ENCODE measurements at places on chromosomes 2 and 18.

- DNase-seq = no peak
Measured at GRCh38 chr2:13021470-13021957, 304.8 kb downstream of the TRIB2 start.

DNA sequence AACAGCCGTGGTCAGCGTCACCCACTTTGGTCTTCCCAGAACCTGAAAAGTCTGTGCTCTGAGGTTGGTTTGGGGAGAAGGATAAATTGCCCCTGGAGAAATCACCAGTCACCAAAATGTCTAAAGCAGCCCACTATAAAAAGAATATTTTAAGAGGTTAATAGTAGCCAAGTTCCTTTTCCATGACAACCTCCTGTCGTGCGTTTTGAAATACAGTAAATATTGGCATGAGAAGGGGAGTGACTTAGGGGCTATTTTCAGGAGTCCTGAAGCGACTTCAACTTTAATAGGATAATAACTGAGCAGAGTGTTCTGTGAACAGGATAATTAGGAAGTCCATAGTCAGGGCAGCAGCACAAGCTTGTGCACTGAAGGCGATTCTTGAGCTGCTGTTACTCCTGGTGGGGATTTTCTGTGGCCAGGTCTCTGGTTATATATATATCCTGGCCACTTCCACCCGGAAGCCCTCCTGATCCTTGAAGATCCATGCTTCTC, 49.3 kb downstream of the RNF144A start:
- no peak for DNase-seq

DNA sequence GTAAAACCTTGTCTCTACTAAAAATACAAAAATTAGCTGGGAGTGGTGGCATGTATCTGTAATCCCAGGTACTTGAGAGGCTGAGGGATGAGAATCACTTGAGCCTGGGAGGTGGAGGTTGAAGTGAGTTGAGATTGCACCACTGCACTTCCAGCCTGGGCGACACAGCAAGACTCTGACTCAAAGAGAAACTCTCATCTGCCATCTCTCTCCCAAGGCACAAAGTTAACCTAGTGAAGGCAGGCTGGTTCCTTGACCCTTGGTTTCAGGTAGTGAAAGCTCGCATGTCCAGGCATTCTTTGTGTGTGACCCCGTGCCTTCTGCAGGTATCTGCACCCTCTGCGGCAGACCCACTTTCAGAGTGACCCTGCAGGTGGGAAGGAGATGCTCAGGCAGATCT, 100.0 kb downstream of the WDSUB1 start:
- DNase-seq = no peak

DNA sequence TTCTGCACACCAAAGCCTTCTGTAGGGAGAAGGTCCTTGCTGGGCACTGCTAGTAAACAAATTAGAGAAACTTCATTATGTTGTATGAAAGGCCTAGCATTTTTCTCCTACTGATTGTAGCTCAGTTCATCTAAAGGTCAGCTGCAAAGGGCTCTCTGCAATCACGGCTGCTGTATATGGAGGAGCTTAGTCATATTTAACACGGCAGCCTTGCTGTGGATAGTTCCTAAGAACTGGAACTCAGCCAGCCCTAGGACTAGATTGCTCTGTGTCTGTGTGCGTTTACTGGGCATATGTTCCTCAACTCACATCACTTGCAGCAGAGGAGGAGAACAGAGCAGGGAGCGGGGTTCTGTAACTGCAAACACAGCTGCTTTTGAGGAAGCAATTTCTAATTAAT, 1103.9 kb upstream of the KLHL29 start:
- DNase-seq = peak; percentile 37

GRCh38 chr2:19574778-19575260, 216.4 kb upstream of the OSR1 start:
- peak; percentile 94 for DNase-seq

DNA sequence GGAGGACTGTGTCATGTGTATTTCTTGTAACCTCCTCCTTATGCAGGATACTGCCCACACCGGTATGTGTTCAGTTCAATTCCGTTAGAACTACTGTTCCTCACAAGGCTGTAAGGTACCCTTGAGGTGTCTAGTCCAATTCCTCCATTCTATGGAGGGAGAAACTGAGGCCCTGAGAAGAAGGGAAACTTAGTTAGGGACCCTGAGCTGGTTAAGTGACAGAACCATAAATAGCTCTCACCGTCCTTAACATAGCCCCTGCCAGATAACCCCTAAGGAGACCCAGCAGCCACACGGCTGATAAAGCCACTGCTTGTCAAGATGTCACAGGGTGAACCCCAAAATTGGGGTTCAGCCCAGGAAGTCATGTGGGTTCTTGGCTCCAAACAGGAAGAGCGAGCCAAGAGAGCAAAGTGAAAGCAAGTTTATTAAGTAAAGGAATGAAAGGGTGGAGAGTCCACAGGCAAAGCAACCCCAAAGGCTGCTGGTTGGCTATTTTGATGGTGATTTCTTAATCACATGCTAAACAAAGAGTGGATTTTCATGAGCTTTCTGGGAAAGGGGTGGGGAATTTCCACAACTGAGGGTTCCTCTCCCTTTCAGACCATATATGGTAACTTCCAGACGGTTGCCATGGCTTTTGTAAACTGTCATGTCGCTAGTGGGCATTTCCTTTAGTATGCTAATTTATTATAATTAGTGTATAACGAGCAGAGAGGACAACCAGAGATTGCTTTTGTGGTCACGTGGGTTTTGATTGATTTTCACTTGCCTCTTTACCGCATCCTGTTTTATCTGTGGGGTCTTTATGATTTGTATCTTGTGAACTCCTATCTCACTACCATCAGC, 83.4 kb upstream of the RTN4 start:
- DNase-seq = no peak

GRCh38 chr2:119487434-119488244, 36.6 kb downstream of the SCTR start:
- no peak for DNase-seq

GRCh38 chr2:88160517-88160916, 9.6 kb upstream of the THNSL2 start:
- no peak for DNase-seq

DNA sequence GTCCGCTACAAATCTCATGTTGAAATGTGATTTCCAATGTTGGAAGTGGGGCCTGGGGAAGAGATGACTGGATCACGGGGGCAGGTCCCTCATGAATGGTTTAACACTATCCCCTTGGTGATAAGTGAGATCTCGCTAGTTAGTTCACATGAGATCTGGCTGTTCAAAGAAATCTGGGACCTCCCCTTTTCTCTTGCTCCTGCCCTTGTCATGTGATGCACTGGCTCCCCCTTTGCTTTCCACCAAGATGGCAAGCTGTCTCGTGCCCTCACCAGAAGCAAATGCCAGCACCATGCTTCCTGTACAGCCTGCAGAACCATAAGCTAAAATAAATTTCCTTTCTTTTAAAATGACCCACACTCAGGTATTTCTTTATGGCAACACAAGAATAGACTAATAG, 57.3 kb upstream of the C2orf15 start:
- DNase-seq = no peak

GRCh38 chr2:223003191-223003590, 48.8 kb upstream of the KCNE4 start:
- DNase-seq = no peak

DNA sequence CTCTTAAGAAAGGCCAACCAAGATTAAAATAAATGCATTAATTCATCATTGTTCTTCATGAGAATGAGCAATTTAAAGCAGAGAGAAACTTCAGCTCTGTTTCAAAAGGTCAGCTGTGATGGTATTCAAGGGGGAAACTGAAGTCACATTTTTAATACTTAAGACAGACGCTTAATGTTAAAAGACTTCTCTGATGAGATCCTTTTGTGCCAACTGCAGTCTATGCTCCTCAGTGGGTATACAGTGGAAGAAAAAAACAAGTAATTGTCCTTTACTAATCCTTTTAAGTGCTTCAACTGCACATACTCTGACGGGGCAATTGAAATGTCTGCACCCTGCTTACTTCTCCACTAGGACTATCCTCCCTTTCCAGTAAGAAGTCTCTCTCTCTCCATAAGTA, 309.7 kb downstream of the GULP1 start:
- DNase-seq = no peak

DNA sequence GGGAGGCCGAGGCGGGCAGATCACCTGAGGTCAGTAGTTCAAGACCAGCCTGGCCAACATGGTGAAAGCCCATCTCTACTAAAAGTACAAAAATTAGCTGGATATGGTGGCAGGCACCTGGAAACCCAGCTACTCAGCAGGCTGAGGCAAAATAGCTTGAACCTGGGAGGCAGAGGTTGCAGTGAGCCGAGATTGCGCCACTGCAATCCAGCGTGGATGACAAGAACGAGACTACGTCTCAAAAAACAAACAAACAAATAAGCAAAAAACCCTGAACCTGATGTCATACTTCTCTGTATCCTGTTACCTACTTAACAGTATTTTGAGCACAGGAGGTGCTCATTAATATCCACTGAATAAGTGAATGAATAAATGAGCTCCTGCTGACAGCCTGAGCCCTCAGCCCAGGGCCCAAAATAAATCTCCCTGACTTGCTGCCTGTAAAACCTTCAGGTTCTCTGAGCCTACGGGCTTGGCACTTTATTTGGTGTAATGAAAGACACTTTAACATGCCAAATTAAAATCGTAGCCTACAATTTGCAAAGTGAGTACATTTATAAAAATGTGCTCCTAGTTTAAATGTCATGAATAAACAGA, 215.1 kb downstream of the ZNF385B start:
- DNase-seq = no peak

DNA sequence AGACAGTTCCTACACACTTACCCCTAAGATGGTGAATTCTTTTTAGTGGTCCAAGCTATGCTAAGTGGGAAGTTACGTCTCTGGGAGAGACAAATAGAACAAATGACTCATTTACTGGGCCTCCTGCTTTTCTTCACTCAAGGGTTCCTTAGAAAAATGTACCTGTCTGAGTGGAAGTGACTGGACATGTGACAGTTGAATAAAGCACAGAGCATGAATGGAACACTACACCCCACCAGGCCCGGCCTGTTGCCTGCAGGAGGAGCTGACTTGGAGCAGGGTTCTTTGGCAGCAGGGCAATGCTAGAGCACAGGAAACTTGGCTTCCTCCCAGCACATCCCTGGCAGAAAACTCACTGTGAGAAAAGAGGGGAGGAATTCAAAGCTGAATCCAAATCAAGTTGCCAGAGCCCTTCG, 451.0 kb upstream of the SETBP1 start:
- DNase-seq = peak; percentile 80

GRCh38 chr2:167069855-167070254, 181.6 kb downstream of the XIRP2 start:
- DNase-seq = no peak

DNA sequence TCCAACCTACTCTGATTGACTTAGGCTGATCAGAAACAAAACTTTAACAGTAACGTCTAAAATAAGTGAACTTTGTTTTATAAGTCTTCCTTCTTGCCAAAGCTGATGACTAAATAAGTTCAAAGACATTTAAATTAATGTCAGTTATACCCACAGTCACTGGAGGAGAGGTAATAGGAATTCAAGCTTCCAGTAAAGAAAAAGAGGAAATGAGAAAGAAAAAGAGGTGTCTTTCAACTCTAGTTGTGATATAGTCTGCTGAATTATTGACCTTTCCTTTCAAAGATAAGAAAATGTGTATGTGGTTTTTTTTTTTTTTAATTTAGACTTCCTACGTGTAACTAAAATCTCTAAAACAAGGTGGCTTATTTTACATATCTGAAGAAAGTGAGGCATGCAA, 191.5 kb downstream of the SLC8A1 start:
- no peak for DNase-seq

- no peak for DNase-seq
Measured at GRCh38 chr18:37853706-37854105, 288.1 kb upstream of the CELF4 start.

DNA sequence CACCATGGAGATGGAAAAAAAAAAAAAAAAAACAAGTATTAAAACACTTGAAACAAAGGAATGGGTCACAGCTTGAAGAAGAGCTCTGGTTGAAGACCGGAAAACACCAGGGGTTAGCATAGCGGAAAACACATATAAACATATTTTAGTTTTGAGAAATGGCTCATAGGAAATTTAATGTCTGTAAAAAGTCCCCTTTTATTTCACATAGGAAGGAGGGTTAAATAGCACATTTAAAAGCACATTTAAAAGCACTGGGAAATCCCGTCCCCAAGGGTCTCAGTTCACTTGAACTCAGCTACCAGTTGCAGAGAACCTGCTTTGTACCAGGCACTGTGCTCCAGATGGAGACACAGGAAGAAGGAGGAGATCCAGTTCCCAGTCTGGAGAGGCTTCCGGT, 65.5 kb downstream of the KCNE4 start:
- no peak for DNase-seq

DNA sequence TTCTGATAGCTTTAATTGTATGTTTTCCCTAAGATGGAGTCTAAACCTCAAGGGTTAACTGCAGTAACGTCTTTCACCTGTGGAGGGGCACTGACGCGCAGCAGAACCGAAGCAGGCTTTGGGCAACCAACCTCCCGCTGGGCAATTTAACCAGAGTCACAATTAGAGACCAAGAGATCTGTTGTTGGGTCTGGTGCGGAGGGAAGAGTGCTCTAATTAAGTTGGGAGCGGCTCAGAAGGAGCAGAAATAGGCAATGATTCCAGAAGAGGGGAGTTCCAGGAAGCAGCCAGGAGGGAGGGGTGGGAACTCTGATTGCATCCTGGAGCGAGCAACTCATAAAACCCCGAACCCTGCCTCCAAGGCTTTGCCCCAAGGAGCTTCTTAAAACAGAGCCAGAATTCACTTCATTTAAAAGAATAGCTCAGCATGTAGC, 245.8 kb downstream of the PAX3 start:
- DNase-seq = no peak

GRCh38 chr2:134899204-134899603, 19.4 kb upstream of the CCNT2 start:
- DNase-seq = no peak

GRCh38 chr2:109185821-109186570, 57.0 kb downstream of the SH3RF3 start:
- DNase-seq = no peak

- no peak for DNase-seq
Measured at GRCh38 chr2:109134741-109135358, 5.8 kb downstream of the SH3RF3 start.

- no peak for DNase-seq
Measured at GRCh38 chr2:209809256-209809655, 37.6 kb downstream of the UNC80 start.
